ENCODE measurements at places on chromosomes 12 and 14.

GRCh38 chr14:24259282-24260025 lies 3.5 kb downstream of the TGM1 start:
- DNase-seq, result no peak

DNA sequence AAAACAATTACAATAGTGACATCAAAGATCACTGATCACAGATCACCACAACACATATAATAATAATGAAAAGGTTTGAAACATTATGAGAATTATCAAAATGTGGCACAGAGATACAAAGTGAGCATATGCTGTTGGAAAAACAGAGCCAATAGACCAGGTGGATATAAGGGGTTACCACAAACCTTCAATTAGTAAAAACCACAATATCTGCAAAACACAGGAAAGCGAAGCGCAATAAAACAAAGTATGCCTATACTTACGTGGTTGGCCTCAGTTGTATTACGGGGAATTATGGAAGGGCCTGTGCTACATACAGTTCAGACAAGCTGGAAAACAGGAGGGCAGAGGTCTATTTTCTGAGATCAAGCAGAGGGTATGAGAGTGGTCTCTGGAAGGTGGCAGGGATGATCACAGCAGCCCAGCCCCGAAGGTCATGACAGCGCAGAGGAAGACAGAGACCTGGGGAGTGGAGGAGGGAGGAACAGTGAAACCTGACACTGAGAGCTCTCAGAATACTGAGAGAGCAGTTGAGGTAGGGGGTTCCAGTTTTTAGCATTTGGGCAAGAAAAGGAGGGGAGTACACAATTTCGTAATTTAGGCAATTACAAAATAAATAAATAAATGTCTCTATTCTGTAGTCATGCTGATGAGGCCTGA lies 41.3 kb downstream of the IFNG start:
- DNase-seq, result no peak

GRCh38 chr14:64758025-64758521 lies 53.8 kb downstream of the PLEKHG3 start:
- DNase-seq, result peak; percentile 86

GRCh38 chr14:29953501-29953900 lies 25.9 kb upstream of the PRKD1 start:
- DNase-seq, result no peak

GRCh38 chr14:61438860-61439765 lies 117.7 kb downstream of the PRKCH start:
- DNase-seq, result peak; percentile 42

DNA sequence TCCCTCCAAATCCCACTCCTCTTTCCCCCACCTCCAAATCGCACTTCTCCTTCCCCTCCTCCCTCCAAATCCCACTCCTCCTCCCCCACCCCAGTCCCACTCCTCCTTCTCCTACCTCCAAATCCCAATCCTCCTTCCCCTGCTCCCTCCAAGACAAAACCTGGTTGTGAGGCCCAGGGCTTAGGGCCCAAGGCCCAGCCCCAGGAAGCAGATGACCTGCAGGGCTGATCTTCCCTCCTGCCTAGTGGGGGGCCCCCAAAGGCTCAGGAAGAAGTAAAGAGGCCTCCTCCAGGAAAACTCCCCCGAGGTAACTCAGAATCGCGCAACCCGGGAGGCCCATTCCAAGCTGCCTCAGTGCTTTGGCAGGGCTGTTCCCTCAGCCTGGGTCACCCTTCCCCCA lies 34.4 kb downstream of the NCOR2 start:
- DNase-seq, result no peak

DNA sequence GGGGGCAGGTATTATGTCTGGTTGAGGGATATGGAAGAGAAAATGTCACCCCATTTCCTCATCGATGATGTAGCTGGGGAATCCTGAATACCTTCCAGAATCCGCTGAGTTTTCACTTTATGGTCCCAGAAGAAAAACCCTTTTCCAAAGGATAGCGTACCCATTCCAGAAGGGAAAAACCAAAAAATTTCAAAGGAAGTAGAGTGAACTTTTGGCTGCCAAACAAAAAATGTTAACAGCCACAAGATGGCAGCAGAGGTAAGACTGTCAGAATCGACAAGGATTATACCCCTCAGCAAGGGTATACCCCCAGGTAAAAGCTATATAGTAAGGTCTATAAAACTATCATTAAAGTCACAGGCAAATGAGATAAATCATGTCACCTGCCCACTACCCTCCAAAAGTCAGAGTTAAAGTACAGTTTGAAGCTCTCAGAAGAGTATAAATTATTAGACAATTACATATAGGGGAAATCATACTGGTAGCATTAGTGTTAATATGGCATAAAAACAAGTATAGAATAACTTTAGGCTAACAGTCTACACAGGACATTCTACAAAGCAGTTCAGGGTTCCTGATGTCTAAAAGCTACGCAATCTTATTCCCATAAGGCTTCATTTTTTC lies 18.0 kb downstream of the ACIN1 start:
- DNase-seq, result peak; percentile 50

DNA sequence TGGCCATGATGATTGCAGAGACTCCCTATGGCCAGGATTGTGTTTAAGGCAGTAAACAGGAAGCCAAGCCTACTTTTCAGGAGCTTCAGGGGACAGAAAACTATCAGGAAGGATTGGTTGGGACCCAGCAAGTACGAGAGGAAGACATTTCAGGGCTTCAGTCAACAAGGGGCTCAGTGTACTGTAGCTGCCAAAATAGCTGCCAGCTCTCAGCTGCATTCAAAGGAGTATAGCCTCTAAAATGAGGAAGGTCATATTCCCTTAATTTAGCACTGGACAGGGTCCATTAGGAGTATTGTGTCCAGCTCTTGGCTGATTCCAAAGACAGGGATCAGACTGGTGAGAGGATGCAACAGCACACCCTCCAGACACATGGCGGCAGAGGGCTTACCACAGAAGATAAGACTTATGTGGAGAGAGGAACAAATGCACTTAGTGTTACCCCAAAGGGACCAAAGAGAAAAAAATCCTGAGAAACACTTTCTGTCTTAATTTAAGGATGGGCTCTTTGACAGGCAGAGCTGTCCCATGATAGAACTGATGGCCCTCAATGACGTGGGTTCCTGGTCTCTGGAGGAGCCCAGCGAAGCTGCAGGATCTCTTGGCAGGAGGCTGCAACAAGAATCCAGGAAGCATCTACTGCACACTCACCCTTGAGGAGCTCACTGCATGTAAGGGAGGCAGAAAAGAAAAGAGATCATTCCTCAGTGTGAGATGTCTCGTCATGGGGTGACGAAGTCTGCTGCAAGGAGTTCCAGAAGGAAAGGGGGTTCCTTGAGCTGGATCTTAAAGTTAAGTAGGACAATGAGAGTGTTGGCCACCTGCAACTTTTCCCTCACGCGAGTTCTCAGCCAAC lies 14.8 kb downstream of the BDKRB1 start:
- no peak for DNase-seq

DNA sequence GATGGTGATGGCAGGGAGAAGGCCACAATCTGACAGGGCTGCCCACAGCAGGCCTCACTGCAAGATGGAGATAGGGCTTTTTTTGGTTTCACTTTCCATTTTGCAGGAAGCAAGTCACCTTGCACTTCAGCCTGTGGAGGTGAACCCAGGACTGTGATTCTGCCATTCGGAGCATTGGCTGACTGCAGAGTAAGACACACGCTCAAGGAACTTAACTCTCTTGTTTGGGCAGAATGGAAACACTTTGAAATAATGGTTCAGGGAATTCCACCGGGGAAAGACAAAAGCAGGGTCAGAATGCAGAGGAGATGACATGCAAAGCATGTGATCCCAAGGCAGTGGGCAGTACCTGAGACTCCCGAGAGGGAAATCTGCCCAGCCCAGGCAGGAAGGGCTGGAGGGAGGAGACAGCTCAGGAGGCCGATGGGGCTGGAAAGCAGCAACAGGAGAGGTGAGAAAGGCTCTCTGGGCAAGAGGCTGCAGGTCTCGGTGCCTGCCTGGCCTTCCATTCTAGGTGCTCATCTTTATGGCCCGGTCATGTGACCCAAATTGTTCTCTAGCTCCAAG lies 58.7 kb upstream of the PRMT8 start:
- DNase-seq, result peak; percentile 68

DNA sequence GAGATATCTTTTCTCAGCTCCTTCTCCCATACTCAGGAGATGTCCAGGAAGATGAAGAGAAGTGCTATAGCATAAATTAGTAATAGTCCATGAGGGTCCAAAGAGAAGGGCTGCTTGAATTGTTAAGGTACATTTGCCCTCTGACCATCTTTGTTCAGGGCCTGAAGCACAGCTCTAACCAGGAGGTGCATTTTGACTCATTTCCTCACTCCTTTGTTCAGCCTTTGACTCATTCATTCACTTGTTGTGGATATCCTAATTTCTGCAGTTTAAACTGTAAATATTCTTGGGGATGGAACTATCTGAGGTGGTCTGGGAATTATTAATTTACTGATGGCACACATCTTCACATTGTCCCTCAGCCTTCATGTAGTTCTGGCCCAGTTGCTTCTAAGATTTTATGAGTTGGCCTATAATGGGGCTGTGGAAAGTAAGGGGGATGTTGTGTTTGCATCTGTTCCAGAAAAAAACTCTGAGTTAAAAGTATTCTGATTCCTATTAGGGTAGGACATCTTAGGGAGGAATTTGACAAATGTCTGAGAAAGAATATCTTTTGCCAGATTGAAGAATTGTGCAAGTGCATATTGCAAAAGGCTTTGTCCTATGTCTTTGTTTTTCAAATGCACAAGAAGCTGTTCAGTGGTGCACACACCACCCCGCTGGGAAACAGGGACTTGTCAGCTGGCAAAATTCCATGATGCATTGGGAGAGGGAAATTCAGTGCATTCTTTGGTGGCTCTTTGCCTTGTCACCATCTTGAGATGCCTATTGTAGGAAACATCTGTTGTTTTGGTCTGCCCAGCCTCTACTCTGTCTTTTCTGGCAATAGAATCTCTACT lies 22.1 kb downstream of the SMOC1 start:
- no peak for DNase-seq

DNA sequence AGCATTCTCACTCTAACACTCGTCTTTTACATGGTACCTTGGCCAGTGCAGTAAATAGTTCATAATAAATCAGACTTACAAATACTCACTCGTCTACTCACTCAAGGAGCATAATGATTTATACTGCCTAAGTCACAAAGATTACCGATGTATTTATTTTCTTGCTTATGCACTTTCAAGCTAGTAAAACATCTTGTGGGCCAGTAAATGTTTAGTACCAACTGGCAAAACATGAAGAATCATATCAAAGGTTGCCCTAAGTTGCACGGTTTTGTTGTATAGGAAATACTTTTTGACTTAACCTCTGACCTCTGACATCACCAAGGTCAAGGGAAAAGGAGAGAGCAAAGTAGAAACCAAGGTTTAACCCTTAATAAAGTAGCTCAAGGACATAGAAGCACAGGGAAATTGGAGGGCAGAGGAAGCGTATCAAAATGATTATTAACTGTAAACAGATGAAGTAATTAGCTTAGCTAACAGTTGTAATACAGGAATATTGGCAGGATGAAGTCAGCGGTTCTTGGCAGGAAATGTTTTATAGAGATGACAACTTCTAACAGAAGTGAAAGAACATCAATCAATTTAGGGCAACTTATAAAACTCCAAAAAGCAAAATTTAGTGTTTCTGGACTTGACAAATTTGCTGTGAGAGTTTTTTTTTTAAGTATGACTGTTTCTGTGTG lies 131.9 kb downstream of the HMGA2 start:
- DNase-seq, result peak; percentile 16

GRCh38 chr12:15887043-15887817 lies 5.0 kb downstream of the STRAP start:
- no peak for DNase-seq

DNA sequence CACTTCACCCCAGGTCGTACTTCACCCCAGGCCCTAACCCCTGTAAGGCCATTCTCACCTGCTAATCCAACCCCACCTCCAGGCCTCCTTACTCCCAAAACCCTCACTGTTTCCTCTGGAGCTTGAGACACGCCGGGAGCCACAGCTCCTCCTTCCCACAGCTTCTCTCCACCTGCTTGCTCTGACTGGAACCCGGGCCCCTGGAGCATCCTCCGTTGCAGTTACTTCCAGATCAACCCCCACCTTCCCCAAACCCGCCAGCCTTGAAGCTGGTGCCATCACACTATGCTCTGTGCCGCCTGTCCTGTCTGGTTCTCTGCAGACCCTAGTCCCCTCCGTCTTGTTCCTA lies 34.6 kb upstream of the PPP2R5C start:
- DNase-seq, result no peak

DNA sequence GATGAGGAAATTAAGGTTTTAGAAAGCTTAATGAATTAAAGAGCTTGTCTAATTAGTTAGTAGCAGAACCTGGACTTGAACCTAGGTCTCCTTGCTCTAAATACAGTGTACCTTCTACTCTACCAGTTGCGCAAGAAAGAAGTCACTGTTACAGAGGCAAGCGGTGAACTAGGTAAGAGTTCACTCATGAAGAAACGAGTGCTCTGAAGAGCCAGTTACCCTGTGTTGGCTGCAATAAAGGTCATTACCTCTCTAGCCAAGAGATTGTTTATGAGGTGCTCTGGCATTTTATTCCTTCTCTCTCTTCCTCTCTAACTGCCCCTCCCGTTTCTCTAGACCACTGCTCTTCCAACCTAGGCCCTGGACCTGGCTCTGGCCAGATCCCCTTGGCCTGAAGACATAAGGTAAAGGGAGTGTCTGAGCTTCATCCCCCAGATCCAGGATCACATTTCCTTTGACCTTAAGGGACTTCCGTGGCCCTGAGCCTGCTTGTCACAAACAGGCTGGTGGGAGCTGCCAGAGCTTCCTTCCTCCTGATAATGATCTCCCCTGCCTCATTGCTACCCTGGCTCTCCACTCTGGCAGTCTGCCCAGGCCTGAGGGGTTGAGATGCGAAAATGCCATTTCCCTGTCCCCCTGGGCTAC lies 1.9 kb downstream of the RNASE7 start:
- DNase-seq, result peak; percentile 74

Measured in small intestine (tissue), 16 donors.